ENCODE measurements at places on chromosomes 5 and 9.

DNA sequence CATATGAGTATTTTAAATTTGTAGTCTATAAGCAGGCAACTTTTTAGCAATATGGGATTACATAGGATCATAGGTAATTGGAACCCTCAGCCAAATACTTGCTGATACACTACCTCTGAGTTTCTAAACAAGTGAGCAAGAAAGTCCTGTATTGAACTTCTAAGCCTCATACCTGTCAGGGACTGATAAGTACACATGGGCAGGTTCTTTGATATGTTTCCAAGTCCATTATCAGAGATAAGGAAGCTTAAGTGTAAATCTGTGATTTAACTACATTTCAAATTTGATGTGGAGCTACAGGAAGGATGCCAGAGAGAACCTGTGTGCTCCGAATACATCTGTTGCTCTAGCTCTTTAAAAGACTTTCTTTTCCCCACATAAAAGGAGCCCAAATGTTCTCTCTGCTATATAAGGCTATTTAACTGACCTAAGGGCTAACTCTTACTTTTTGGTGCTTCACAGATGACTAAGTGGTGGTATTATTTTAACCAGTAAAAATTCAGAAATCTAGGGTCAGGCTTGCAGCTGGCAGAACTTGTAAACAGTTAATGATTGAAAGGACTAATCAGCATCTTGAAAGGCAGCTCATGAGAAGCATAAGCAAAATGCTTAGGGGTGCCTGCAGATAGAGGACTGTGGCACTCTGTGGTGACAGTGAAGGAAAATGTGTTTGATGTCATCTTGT lies 228.6 kb downstream of the NR3C1 start:
- no peak for DNase-seq

DNA sequence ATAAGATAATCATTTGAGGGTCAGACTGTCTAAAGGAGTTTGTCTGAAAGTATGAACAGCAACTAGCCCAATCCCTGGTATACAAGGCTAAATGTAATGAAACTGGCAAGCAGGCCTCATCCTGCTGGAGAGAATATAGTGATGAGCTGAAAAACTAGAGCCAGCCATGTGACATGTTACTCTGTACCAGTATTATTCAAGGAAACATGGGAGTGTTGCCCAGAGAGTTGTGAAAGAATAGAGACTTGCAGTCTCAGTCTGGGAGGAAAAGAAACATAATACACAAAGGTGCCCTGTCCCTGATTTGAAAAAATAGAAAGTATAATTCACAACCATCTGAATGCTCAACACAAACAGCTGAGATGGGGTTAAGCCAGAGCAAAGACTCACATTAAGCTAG lies 37.9 kb upstream of the HTR1A start:
- no peak for DNase-seq

DNA sequence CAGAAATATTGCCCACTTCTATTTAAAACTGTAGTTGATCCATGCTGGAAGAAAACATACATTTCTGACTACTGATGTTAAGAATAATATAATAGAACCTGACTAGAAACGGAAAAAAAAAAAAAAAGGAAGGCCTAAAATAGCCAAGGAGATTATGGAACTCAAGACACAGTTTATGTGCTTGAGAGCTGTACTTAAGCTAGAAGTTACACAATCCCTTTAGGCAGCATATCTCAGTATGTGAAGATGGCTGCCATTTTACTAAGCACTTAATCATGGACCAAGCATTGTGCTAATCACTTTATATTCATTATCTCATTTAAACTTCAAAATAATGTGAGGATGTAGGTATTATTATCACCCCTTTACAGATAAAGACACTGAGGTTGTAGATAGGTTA lies 73.0 kb upstream of the NR4A3 start:
- no peak for DNase-seq

DNA sequence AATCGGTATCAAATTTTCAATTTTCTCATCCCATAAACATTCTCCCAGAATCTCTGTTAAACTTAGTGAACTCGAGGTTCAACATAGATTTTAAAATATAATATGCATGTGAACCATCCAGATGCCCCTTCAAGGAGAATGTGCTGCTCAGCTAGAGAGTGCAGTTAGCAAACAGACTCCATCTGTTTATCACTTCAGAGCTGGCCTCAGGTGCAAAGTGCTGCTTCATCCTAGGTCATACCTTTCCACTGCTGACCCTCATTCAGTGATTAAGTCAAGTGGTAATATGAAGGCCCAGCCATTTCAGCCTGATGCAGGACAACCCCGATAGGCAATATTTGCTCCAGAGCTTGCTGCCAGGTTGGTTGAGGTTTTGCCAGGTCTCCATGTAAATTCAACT lies 339.0 kb upstream of the POU5F2 start:
- no peak for DNase-seq

DNA sequence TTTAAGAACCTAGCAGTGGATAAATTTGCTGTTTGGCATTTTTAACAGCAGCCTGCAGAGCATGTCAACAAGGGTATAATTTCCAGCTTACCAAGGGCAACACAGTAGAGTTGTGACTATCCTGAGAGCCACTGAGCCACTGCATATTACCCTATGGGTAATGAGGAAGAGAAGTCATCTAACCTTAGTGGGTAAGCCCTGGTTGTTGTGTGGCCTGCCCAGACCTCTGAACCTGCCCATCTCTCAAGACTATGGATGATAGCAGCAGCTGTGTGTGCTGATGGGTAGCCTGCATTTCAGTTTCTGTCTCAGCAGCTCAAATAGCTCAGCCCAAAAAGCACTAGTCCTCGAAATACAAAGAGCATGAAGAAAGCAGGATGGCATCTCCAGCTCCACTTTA lies 56.1 kb upstream of the PIP5K1B start:
- no peak for DNase-seq

DNA sequence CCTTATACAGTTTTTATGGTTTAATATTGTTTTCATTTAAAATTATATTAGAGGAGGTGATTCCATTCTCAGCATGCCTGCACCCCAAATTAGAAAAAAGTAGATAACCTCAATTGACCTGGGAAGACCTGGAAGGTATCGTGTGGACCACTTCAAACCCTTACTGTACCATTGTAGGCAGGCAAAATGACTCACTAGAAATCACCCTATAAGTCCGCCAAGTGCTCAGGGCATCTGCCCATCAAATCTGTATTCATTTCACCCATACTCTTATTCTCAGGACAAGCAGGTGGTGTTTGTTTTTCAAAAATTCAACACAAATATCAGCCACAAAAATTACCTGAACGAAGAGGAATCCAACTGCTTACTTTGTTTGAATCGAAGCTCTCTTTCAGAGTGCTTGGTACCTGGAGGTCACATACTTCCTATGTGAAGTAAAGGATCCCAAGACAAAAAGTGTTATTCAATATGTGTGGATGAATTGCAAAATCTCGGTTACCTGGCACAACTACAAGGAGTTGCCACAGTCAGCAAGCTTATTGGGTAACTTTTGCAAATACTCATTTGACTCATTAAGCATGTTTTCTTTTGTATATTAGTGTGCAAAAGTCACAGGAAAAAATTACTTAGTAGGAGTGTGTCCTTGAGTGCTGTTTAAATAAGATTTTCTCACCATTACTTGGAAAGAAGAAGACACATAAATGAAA lies 216.2 kb downstream of the ENC1 start:
- no peak for DNase-seq

GRCh38 chr9:86329649-86330048 lies 24.6 kb downstream of the TUT7 start:
- DNase-seq = no peak

- DNase-seq = no peak
These were observed 177.7 kb downstream of the NR2F1-AS1 start for GRCh38 chr5:93403141-93403928.

DNA sequence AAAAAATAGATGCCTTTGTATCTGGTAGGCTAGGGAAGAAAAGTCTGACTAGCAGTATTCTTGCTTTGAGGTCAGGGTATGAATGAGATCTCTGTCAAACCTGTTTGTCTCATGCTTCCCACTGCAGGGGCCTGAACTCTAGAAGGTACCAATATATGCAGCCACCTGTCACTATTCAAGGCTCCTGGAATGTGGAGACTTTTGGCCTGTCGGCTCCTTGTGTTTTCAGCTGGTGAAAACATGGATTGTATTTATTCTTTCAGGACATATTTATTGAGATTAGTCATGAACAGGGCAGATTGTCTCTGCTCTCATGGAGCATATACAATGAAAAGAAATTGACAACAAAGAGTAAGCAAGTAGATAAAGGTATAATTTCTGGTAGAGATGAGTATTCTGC lies 255.8 kb downstream of the ARHGAP26 start:
- DNase-seq = no peak

GRCh38 chr9:101093620-101094019 lies 65.1 kb downstream of the PLPPR1 start:
- DNase-seq = no peak

- DNase-seq = no peak
These were observed 49.9 kb downstream of the USP20 start for GRCh38 chr9:129885018-129885669.

- no peak for DNase-seq
These were observed 290.9 kb downstream of the CDK5RAP2 start for GRCh38 chr9:120289098-120289497.

DNA sequence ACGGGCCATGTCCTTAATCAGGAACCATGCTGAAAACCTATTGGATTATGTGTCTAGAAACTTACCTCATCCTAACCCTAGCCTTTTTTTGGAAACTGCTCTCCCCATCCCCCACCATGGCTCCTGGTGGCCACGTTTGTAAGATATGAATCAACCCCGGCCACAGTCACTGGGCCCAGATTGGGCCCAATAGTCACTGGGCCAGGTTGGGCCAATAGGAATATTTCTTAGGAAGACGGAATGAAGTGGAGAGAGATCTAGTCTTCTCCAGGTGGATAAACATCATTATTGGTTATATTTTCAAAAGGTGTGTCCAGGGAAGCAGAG lies 468.7 kb downstream of the ARHGEF28 start:
- no peak for DNase-seq

DNA sequence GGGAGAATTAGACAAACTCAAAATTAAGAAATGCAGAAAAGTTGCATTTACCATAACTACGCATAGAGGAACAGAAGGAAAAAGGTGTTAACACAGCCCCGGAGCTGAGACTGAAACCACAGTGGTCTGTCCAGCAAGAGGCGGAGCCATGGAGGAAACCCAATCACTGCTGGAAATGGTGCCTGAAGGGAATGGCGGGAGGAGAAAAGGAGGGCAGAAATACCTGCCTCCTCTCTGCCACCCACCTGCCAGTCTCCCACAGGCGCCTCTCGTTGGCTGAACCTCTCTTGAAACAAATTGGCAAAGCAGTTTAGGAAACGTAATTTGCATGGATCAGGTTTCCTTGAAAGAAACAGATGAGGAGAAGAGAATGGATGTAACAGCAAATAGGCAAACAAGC lies 9.7 kb upstream of the PRKACG start:
- DNase-seq = no peak
